Left lobe of liver (tissue), 2 donors: ENCODE measurements at places on chromosomes 6 and 20. TPM values are rescaled to one million over a fixed set of nuclear protein-coding genes. Genes with fewer than 3 reads are reported as not detected.

Gene ASIP
- 0.55 TPM for total RNA-seq

Gene CYP39A1
- 35.9 TPM for total RNA-seq

Gene OR12D1
- total RNA-seq: not detected

Gene HTR1B
- not detected for total RNA-seq

Gene DDR1
- total RNA-seq: 5.1 TPM

Gene AP5S1
- total RNA-seq: 9.7 TPM

Gene CCR6
- total RNA-seq: not detected

Gene FERMT1
- 0.23 TPM for total RNA-seq

Gene BPIFB1
- 0.18 TPM for total RNA-seq

Gene TLDC2
- not detected for total RNA-seq

Gene IMPG1
- not detected for total RNA-seq

Gene ATXN1
- total RNA-seq: 29.5 TPM

Gene SLC52A3
- 0.18 TPM for total RNA-seq

Gene OPN5
- not detected for total RNA-seq

Gene ZSCAN31
- total RNA-seq: 2.4 TPM

Gene FAM217A
- total RNA-seq: not detected

Gene BTNL2
- not detected for total RNA-seq

Gene MYLK4
- total RNA-seq: 0.25 TPM
